ENCODE measurements at places on chromosomes 16 and 17.

GRCh38 chr17:67125924-67126323 is 81.6 kb downstream of the CACNG1 start:
- no peak for DNase-seq

DNA sequence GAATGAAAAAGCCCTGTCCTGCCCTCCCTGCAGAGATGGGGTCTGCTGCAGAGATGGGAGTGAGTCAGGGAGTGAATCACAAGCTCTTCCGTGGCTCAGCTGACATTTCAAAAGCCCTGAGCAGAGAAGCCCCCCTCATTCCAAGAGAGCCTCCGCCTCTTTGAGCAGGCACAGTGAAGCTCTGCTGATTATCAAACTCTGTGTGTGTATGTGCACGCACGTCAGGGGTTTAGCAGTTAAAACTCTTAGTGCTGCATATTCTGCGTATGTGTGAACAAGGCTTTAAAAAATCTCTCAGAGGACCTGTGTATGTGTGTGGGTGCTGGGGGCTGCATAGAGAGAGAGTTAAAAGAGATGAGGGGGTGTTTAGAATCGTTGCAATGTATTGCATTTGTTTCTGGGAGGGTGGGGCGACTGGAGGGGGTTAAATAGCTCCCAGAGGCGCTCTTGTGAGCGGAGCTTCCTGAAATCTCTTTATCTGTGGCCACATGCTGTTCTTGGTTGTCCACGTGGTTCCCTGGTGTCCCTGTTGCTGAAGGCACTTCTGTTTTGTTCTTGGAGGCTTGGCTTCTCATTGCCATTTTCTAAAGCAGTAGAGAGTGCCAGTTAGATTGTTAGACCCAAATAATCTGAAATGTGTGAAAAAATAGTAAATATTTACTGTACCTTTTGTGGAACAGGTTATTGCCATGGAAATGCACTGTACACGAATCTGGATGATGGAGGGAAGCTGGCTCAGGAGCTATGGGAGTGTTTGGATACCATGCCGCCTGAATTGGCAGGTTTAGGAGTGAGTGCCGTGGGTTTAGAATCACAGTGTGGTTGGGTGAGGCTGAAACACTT is 116.6 kb downstream of the PRKCB start:
- no peak for DNase-seq

- DNase-seq = no peak
Measured at GRCh38 chr17:48121923-48122664, 14.5 kb downstream of the SNX11 start.

GRCh38 chr16:1978476-1979120 is 2.7 kb downstream of the NOXO1 start:
- DNase-seq = no peak

Measured in T follicular helper cell (primary cell).